IPS DF 19.7 (cell line): ENCODE measurements at places on chromosomes 13 and 19.

GRCh38 chr13:20711301-20712044 is 8.0 kb downstream of the IL17D start:
- no peak for DNase-seq

DNA sequence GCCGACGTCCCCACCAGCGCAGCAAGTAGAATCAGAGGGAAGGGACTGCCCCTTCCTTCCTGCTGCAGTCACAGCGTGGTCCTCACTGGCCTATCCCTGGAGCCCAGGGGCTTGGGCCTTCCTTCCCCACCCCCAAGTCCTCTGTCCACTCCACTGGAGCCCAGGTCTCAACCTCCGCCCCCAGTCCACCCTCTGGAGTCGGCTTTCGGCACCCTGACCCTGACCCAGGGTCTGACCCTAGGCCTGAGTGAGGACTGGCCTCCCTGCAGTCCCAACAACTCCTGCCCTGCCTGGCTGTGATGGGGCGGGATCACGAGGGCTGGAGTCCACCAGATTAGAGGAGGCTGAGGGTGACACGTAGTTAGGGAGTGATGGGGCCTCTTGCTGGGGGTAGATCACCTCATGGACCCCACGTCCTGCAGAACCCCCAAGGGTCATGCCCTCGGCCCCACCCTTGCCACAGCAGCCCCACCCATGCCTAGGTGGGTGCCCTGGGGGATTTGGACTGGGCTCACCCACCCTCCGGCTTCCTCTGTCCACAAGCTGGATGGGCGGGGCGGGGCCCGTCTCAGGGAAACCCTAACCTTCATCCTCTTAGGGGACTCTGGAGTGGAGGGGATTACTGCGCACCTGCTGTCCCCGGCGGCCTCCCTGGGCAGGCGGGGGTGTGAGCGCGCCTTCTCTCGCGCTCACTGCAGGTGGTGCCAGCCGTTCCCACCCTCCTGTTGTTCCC is 3.8 kb downstream of the RAX2 start:
- no peak for DNase-seq

GRCh38 chr13:60645676-60646075 is 248.7 kb downstream of the TDRD3 start:
- no peak for DNase-seq

GRCh38 chr19:19514881-19515641 is at the start of gene TSSK6:
TSS of gene TSSK6 (minus strand) at chr19:19515548. CDS start at chr19:19515427, 121 bp downstream.
- DNase-seq: no peak

- no peak for DNase-seq
These were observed 249.4 kb downstream of the KCTD12 start for GRCh38 chr13:76636829-76637228.

- DNase-seq: no peak
These were observed 365.0 kb upstream of the NBEA start for GRCh38 chr13:34577051-34577450.

GRCh38 chr19:1528596-1529429 is 4.9 kb downstream of the PLK5 start:
- no peak for DNase-seq

- no peak for DNase-seq
These were observed 5.8 kb upstream of the TPM4 start for GRCh38 chr19:16070366-16070990.

- DNase-seq: no peak
These were observed 4.2 kb downstream of the FNDC3A start for GRCh38 chr13:48979892-48980291.

- no peak for DNase-seq
These were observed 4.9 kb downstream of the ZAR1L start for GRCh38 chr13:32310134-32310706.

DNA sequence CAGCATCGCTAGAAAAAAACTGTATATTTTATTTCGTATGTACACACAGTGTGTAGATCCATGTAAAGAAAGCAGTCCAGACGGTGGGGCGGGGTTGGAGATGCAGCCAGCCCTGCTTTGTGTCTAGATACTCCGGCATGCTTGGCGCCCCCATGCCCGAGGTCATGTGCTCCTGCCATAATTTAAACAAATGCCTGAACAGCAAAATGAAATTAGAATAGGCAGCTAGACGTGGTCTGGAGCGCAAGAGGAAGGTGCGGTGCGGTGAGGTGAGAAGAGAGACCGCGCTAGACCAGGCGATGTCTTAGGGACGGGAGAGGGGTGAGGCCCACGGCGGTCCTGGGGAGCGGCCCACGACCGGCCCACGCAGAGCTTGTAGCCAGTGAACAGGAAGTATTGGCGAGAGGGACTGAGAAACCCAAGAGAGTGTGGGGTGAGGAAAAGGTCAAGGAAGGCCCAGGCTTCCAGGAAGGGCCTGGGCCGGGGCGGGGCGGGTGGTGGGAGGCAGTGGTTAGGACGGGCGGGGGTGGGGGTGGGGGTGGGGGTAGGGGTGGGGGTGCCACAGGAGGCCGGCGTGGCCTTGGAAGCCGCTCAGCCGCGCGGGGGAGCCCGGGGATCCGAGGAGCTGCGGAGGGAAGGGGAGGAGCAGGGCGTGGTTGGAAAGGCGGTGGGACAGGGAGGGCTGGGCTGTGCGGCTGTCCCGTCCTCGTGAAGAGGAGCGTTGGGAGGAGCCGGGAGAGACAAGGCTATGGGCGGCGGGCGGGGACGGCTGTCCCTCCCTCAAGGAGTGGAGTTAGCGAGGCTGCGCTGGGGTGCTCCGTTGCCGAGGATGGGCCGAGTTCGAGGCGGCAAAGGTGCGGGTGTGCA is 254.7 kb upstream of the SGCG start:
- peak; percentile 9 for DNase-seq

DNA sequence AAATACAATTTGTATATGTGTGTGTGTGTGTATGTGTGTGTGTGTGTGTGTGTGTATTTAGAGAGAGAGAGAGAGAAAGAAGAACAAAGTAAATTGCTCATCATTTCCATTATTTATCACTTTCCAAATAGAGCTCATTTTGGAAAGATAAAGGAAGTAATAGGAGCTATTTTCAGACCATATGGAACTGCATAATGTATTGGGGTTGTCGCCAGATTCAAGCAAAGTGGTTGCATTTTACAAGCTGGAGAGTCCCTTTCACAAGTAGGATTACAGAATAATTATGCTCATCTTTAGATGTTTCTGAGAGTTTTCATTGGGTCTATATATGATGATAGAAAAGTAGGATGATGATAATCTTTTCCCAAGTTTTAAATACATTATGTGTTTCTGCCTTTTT is 842.7 kb upstream of the SLC10A2 start:
- no peak for DNase-seq

- no peak for DNase-seq
These were observed 72.4 kb upstream of the ZDHHC20 start for GRCh38 chr13:21531455-21531854.

DNA sequence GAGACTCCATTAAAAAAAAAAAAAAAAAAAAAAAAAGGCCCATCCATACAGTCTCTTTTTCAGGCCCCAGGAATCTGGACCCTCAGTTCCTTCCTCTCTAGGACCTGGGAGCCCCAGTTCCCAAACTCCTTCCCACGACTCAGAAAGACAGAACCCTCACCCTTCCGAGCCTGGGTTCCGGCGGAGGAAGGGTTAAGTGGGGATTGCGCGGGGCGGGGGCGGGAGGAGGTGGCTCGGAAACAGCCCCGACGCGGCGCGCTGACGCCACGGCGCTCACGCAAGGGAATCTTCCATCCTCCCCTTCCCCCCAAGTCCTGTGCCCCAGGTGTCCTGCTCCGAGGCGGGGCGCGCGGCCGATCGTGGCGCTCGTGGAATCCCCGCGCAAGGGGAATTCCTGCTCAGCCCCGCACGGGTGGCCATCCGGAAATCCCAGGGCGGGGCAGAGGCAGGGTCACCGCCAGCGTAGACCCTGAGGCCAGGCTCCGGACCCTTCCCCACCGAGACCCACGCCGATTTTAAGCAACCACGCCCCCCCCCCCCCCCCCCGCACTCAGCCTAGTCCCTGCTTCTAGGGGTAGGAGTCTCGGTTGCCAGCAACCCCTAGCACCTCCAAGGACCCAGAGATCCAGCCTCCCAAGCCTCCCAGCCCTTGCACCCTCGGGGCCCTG is 659 bp downstream of the NFKBID start:
- DNase-seq: no peak

DNA sequence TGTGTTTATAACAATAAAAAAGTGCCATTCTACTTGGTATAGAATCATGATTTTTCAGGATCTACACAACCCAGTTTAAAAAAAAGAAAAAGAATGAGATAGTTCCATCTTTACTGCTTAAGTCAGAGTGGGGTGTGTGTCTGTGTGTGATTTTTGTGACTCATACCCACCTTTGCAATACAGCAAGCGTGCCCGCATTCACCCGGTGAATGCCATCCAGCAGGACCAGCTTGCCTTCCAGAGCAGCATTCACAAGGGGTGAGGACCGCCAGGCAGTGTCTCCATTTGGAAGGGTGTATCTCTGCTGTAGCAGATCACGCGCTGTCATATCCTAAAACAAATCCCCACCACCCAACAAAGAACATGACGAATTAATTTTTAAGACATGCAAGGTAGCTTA is 127.7 kb downstream of the VWA8 start:
- no peak for DNase-seq

DNA sequence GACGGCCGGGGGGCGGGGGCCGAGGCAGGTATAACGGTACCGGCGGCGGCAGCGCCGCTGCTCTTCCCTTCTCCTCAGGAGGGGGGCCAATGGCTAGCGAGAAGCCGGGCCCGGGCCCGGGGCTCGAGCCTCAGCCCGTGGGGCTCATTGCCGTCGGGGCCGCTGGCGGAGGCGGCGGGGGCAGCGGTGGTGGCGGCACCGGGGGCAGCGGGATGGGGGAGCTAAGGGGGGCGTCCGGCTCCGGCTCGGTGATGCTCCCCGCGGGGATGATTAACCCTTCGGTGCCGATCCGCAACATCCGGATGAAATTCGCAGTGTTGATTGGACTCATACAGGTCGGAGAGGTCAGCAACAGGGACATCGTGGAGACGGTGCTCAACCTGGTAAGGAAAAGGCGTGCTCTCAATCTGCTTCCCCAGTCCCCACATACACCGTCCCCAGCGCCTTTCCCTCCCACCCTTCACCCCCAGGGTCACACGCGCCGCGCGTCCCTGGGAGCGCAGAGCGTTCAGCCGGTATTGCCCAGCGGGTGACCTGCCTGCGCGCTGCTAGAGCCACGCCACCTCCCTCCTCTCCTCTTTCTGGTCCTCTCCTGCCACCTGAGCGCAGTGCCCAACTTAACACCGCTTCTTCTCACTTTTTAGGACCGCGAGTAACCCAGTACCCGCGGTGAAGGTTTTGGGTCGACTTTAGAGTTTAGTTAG is 814 bp downstream of the NBEA start:
- no peak for DNase-seq

GRCh38 chr19:10478476-10478875 is 24.7 kb downstream of the KEAP1 start:
- DNase-seq: no peak

DNA sequence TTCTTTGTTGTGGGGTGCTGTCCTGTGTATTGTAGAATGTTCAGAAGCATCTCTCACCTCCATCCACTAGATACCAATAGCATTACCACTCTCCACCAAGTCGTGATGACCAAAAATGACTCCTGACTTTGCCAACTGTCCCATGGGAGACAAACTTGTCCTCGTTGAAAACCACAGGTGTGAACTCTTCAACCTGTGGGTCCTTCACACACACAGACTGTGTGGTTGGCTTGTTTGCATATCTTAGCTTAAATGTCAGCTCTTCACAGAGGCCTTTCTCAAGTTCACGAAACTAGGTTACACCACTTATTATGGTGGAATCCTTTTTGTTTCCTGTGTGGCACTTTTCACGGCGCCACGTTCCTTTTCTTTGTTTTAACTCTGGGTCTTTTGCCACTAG is 6.8 kb downstream of the GPC5 start:
- DNase-seq: no peak

- no peak for DNase-seq
These were observed 372 bp upstream of the ZNF699 start for GRCh38 chr19:9309974-9310446.

DNA sequence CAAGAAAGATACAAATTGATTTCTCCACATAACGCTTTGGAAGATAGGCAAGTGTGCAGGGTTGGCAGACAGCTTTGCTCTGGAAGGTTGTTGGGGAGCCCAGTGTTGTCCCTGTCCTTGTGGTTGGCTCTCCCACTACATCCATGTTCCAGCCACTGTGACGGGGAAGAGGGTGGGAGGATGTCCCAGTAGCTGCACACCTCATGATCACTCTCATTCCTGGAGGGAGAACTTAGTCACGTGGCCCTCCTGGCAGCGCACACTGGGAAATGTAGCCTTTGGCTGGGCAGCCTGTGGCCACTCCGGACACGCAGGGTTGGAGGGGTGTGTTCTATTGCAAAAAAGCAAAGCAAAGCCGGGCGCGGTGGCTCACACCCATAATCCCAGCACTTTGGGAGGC is 9.9 kb downstream of the POLD1 start:
- no peak for DNase-seq

DNA sequence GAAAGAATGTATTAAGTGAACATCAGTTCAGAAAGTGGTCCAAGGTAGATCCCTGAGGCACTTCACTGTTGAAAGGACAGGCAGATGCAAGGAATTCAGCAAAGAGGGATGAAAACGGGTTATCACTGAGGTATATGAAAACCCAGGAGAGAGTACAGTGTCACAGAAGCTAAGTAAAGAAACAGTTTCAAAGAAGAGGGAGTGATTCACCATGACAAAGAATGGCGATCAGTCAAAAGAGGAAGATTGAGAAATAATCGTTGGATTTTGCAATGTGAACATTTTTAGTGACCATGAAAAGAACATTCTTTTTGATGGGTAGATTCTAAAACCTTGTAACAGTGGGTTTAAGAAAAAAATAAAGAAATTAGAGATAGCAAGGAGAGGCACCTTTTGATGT is 99.3 kb downstream of the EPSTI1 start:
- DNase-seq: no peak

- no peak for DNase-seq
These were observed 952.0 kb downstream of the SLITRK5 start for GRCh38 chr13:88623150-88623549.

DNA sequence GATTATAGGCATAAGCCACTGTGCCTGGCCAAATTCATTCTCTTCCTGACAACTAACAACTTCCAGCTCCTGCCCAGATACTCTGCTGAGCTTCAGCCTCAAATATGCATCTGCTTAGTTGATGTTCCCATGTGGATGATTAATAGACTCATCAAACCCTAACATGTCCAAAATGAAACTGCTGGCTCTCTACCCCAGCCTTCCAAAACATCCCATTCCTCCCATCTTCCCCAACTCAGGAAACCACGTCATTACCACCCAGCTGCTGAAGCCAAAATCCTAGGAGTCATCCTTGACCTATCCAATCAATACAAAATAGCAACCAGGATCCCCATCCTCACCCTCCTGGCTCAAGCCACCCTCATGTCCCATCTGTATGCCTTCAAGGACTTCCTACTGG is 20.9 kb downstream of the POU2F2 start:
- DNase-seq: no peak

- DNase-seq: no peak
These were observed 19.4 kb upstream of the PLEKHF1 start for GRCh38 chr19:29645911-29646310.

GRCh38 chr13:79502859-79503468 is 22.0 kb downstream of the NDFIP2 start:
- no peak for DNase-seq
